ENCODE measurements at places on chromosomes 6 and 20.
A peak's percentile ranks its signal among the peaks of the same experiment; 100 is the strongest.

GRCh38 chr6:107082045-107082444 is 33.3 kb downstream of the BEND3 start:
- DNase-seq, result no peak

DNA sequence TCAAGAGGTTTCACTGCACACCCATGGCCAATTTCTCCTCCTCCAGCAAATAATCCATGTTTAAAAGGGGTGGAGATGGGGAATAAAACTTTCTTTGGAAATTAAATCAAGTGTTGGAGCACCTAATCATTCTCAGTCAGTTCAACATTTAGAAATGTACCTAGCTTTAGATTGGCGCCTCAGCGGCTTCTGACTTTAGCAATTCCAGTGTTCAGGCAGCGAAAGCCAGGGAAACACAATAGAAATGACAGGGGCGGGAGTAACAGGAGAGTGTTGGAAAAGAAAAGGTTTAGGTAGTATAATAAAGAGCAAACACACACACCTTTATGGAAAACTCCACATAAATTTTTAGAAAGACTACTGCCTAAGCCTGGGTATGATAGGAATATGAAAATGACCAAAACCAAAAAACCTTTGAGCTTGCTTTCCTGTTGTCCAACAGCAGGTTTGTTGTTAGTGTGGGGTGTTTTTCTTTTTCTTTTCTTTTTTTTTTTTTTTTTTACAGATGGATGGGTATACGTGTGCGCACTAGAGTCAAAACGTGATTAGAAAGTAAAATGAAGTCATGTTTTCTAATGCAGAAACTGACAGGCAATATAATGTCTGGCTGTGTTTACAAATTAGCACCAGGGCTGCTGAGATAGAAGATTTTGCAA is 7.7 kb downstream of the TFAP2A start:
- DNase-seq, result no peak

DNA sequence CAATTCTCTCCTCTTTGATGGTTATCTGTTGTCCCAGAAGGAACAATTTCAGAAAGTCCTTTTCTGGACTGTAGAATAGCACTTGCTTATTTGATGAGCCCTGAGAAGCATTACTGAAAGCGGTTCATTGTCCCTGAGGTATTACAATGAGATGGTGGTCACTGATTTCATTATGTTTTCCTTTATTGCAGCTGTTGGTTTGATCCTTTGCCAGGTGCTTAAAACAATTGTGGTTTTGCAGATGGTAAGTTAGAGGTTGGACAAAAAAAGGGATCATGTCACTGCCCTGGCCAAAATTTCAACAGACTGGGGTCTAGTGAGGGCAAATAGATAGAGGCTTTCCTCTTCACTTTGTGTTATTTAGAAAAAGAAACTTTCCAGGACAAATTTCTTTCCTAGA is 61.9 kb downstream of the ESR1 start:
- DNase-seq, result no peak

GRCh38 chr6:39128106-39128505 is 13.1 kb upstream of the SAYSD1 start:
- DNase-seq, result no peak

- DNase-seq, result no peak
Observed at GRCh38 chr6:15356179-15356578, 110.3 kb downstream of the JARID2 start.

GRCh38 chr6:166589337-166589731 is 2.9 kb upstream of the RAMACL start:
- DNase-seq, result no peak

DNA sequence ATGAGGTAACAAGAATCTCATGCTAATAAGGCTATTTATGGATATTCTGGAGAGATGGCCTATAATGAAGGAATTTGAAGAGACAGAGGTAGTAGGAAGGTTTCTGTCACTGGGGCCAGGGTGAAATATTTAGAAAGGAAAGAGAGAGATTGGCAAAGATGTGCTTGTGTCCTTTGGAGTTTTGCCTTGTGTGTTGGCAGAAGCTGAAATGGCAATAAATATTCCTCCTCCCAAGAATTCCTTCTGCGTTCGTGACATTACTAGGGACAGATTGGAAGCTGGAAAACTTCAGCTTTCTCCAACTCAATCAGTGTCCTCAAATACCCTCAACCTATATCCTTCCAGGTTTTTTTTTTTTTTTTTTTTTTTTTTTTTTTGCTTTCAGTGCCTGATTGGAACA is 6.3 kb downstream of the SAMD5 start:
- no peak for DNase-seq

DNA sequence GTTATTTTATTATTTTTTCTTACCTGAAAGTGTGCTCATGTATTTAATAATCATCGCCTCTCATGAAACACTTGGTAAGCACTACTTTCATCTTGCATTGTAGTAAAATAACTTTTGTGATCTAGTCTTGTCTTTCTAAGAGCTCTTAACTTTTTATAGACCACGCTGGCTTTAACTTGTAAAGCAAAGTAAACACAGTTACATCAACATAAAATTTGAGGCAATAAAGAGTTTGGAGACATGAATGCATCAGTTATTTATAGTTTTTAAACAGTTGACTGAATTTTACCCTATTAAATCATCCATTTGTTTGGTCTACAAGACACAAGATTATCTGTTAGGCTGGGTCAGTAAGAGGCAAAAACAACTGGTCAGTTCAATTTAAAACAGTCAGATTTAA is 218.5 kb upstream of the KCNQ5 start:
- no peak for DNase-seq

DNA sequence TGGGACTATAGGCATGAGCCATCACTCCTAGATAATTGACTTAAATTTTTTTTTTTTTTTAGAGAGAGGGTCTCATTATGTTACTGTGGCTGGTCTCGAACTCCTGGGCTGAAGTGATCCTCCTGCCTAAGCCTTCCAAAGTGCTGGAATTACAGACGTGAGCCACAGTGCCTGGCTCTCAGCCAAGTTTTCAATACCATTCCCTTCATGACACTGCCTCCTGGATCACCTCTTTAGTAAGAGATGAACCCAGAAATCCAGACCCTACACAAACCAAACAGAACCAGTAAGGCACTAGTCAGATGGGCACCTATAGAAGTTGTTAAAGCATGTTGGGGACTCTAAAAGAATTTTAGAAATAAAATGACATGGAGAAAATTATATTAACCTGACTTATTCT is 18.3 kb upstream of the RIMS4 start:
- DNase-seq, result no peak

DNA sequence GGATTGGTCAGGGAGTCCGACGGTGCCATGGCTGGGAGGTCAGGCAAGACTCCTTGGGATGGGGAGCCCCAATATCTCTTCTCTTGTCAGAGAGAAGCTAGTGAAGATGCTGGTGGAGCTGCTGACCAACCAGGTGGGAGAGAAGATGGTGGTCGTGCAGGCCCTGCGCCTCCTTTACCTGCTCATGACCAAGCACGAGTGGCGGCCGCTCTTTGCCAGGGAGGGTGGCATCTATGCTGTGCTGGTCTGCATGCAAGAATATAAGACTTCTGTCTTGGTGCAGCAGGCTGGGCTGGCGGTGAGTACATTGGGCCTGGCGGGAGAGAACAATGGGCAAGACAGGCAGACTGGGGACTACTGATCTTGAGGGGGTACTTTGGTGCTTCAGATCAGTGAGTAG is 10.9 kb downstream of the CUL9 start:
- no peak for DNase-seq

GRCh38 chr6:25302677-25303128 is 23.5 kb downstream of the CARMIL1 start:
- DNase-seq, result peak; percentile 86

GRCh38 chr6:109466212-109466923 is 10.8 kb upstream of the MICAL1 start:
- DNase-seq, result no peak

DNA sequence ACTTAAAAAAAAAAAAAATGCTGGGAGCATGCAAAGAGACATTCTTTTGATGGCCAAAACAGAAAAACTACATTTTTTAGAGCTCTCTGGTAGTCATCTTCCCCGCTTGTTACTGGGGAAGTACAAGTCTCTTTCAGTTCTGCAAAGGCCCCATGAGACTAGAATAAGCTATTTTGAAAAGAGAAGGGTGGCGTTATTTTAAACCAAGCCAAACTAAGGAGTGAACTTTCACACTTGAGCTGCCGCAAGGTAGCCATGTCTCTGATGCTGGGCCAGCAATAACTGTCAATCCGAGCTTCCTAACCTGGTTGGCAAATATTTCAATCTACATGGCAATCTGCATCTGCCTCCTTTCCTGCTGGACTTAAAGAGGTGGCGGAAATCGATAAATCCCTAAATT is 96.7 kb downstream of the L3MBTL3 start:
- DNase-seq, result no peak

DNA sequence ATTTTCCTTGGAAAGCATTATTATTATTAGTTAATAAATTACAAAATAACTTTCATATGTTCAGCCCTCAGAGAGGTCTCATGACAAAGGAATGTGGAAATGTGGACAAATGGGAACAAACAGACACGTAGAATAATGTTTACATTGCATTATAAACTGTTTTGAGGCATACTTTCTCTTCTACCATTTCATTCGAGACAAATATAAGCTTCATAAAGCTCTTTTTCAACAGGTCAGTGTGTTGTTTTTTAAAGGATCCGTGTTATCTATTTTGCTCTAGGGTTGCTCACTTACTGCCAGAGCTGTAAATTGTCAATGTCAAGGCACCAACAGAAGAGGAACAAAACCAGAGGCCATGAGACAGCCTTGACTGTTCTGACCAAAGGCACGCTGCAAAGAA is 256.8 kb downstream of the PHACTR1 start:
- DNase-seq, result no peak

- DNase-seq, result peak; percentile 59
Observed at GRCh38 chr6:47651505-47651944, 46.9 kb upstream of the ADGRF4 start.

- no peak for DNase-seq
Observed at GRCh38 chr6:111949546-111949945, 76.3 kb upstream of the FYN start.

DNA sequence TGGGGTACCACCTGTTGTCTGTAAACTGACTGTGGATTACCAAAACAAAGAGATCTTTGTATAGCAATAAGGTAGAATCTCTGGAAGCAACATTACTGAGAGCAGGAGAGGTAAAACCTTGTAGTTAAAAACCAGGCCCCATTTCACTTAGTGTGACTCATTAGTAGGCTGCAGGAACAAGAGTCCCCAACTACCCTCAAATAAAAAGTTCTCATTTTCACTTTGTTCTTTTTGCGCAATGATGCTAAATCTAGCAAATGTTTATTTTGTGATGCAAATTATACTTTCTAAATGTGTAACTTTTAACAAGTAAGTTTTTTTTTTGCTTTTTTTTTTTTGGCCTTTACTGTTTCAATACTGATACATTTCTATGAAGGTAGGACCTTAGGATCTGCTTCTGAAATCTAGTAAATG is 67.1 kb downstream of the ESF1 start:
- DNase-seq, result no peak

GRCh38 chr20:10316582-10316981 is 98.0 kb downstream of the SNAP25 start:
- DNase-seq, result no peak

DNA sequence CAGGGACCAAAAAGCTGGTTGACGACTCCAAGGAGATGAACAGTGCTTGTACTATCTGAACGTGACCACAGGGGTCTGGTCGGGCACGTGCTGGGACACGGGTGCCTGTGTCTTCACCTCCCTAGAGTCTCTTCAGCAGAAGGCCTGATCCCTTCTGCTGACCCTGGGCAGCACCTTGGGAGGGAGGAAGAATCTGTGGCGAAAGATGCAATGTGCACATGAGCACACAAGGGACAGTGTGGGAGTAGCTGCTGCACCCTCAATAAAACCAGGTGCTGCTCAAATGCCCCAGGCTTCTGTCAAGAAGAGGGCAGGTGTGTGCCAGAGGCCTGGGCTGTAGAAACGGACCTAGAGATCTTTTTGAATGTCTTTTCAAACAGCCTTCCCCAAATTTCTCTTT is 130.6 kb upstream of the THBS2 start:
- no peak for DNase-seq

DNA sequence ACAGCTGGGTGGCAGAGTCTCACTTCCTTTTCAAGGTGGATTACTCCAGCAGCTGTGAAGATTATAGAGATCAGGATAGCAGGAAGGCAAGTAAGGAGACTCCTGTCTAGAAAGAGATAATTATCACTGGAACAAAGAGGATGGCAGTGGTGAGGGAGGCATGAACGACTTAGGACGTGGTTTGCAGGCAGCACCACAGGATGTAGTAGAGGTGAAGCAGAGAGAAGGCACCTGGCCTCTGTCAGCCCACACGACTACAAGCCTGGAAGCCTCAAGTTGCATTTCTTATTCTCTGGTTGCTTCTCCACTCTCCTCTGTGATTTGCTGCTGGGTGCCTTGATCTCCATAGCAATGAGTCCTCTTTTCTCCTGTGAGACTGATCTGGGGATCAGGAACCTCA is 62.7 kb downstream of the TSHZ2 start:
- DNase-seq, result no peak

DNA sequence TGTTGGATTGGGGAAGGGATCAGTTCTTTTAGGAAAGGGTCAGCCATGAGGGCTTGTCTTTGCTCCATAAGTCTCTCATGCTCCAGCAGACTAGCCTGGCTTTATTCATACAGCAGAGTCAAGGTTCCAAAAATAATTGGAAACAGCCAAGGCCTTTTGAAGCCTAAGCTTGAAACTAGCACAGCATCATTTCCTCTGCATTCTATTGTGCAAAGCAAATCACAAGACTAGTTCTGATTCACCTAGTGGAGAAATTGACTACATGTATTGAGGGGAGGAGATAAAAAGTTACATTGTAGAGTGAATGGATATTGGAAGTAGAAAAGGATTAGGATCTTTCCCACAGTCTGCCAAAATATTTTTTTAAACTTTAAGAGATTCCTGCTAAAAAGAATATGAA is 159.3 kb upstream of the PLCB4 start:
- peak; percentile 38 for DNase-seq

DNA sequence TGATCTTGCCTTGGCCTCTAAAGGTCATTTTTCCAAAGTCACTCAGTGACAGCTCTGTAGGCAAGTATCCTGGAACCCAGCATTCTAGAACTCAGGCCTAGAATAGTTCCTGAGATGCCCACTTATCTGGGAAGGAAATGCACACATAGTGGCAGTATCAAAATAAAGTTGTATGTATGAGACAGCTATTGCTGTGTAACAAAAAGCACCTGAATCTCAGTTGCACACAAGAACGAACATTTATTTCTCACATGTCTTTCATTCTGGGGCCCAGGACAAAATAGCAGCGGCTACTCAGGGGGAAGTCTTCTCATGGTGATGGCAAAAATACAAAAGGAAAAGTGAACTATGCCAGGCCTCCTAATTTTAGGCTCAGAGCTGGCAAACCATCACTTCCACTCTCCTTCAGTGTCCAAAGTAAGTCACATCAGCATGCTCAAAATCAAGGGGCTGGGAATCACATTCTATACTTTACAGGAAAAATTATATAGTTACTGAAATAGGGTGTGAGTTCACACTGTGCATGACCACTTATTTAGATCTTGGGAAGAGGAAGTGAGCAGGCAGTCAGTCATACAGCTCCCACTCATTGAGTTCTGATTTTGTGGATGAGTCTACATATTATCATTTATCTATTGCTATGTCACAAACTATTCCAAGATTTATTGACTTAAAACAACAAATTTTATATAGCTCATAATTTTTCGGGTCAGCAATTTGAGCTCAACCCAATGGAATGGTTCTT is 133.7 kb upstream of the RIN2 start:
- no peak for DNase-seq
